Astrocyte (in vitro differentiated cells and primary cell): ENCODE measurements at places on chromosomes 5 and 9.

DNA sequence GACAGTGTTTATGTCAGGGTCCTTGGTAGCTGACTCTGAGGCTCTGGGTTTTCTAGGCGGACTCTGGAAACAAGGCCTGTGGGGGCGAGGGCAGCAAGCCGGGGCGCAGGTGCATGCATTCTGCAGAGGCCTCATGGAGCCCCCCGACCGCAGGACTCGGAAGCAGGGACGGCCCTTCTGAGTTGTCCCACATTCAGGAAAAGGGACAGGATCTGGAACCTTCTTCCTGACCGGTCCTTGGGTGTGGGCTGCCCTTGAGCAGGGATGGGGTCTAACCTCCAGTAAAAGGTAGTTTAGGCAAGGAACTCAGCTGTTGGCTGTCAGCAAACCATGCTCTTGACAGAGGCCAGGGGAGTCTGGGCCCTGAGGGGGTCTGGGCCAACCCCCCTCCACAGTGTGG, 7.4 kb upstream of the COL5A1 start:
- no peak for DNase-seq

- no peak for DNase-seq
Measured at GRCh38 chr9:84852617-84853301, 183.2 kb downstream of the NTRK2 start.

DNA sequence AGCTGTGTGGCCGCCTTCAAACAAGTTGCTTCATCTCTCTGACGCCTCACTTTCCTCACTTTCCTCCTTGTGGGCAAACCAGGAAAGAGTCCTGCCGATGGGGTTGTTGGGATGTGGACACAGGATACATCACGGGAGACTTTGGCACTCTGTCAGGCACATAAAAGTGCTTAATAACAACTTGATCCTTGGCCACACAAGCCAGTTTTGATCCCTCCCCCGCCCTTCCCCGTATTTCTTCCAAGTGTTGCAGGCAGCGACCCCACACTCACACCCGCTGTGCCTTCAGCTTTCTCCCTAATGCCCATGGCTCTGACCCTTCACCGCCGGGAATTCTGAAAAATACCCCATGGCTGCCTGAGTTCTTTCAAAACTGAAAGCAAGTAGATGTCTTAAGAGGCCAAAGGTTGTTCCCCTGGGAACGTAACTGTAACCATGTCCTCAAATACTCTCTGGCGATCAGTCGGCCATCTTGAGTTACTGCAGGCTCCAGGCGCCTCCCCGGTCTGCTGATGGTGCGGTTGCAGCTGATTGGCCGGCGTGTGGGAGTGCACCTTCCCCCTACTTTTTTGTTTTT, 59.8 kb downstream of the ARHGEF37 start:
- no peak for DNase-seq

GRCh38 chr5:129930221-129930620, 26.0 kb downstream of the CHSY3 start:
- DNase-seq, result peak; percentile 63

GRCh38 chr5:172979778-172980177, 3.8 kb upstream of the ATP6V0E1 start:
- DNase-seq, result peak; percentile 29

- DNase-seq, result no peak
Measured at GRCh38 chr5:514101-514485, 10.2 kb downstream of the SLC9A3 start.

- DNase-seq, result peak; percentile 16
Measured at GRCh38 chr5:52801329-52801728, 13.6 kb downstream of the ITGA1 start.

DNA sequence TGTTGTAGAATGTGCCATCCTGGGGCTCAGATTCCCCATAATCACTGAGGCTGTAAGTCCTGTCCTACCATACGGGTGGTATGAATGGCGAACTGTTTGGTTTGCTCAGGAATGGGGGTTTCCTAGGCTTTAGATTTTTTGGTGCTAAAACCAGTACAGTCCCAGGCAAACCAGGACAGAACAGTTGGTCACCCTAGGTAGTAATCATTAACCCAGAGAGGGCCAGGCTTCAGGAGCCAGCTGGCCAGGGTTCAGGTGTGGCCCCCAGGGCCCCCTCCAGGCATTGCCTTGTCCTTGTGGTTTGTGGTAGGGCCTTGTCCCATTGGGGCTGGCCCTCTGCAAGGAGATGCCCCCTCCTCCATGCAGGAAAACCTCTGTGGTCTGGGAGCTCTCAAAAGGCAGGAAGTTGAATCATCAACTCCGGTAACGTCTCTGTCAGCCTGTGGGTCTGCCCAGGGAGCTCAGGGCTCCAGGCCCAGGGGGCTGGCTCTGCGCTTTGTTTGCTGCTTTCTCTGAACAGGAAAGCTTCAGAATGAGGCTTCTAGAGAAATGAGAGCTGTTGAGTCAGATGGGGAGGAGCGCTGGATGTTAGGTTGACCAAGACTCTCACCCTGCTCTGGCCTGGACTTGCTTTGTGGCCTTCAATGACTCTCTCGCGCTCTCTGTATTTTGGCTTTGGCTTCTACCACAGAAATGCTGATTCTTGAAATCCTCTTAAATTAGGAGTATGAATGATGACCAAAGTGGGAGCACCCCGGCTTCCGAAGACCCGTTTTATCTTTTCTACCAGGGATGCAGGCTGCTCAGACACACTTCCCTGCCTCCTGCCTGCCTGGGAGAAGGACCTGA, 22.2 kb upstream of the JADE2 start:
- DNase-seq, result peak; percentile 99

DNA sequence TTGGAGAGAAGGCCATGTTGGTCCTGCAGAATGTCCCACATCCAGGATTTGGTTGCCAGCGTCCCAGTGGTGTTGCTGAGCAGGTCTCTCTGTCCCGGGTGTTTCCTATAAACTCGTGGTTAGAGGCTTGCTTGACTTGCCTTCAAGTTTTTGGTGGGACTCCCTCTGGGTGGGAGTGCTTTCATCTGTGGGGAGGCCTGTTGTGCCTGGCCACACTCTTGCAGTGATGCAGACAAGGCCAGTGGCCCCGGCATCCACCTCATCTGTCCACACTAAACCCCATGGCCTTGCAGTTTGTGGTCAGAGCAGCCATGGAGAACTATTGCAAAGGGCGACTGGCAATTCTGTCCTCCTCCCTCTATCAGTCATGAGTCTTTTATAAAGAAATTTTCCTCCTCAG, 71.8 kb downstream of the PHF2 start:
- DNase-seq, result no peak

GRCh38 chr9:14348123-14348372, 34.1 kb upstream of the NFIB start:
- DNase-seq, result no peak

- peak; percentile 85 for DNase-seq
Measured at GRCh38 chr5:167899490-167900070, 391.9 kb upstream of the WWC1 start.

- DNase-seq, result no peak
Measured at GRCh38 chr5:10653751-10654400, 90.0 kb downstream of the ANKRD33B start.

DNA sequence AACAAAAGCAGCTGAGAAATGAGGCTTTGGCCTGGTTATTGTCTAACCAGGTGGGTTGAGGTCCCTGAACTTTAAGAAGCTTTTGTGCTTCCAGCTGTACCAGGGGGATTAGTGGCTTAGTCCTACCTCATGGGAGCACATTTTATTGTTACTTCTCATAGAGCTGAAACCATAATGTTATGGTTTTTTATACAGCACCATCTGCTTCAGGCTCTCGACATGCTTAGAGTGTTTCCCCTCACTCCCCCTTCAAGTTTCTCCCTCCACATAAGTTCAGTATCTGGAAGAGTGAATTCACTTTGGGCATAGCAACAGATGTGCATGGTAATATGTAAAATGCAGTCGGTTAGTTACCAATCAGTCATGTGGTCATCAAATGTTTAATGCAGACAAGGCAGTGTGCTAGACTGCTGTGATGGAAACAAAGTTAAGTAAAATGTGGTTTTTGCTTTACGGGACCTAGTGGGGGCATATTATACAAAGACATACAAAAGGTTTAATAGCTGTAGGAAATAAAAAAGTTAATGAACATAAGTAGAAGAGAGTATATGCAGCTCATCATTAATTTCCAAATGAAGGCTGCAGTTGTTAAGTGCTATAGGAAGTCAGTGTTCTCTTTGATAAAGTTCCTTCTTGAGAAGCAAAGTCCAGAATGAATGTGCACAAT, 95.9 kb upstream of the SPRY4 start:
- DNase-seq, result no peak

DNA sequence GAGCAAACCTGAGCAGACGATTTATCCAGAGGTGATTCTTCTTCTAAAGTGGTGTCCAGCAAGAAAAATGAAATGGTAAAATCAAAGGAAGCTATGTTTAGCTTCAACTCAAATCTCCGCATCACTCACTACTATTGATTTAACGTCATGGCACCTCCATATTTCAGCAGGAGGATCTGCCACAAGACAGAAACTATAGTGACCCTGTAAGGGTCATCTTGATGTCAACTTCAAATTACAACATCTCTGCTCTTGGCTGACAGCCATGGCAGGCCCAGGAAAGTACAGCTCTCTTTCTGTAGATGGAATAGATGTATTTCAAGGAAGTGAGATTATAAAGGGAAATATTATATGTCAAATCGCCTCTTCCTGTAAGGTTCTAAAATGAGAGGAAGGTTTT, 10.1 kb upstream of the EFNA5 start:
- no peak for DNase-seq

DNA sequence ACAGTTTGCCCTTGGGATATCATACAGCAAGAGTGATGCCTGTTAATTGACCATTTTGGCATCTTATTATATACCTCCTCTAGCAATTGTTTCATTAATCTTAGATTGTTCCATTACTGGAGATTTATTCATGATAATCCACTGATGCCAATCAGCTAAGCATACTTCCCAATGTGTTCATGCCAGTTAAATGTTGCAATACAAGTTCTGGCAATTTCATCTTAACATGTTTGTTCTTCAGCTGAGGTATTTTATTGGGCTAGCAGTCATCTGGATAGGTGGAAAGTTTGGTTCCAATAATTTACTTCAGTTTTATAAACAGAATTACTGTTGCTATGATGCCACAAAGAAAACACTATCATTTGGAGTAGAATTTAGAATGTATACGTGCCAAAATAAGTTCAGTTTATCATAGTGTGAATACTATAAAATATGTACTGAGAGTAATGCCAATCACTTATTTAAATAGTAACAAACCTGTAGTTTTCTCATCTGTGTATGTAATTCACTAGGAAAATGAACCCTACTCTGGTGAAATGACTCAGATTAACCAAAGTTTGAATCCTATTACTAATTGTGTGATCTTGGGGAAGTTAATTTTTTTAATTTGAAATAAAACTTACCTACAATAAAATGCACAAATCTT, 27.9 kb upstream of the IL31RA start:
- DNase-seq, result no peak

GRCh38 chr5:2574155-2574554, 177.3 kb downstream of the IRX2 start:
- DNase-seq, result no peak

GRCh38 chr5:78699552-78700153, 51.1 kb upstream of the LHFPL2 start:
- DNase-seq, result peak; percentile 97

GRCh38 chr5:169127431-169127830, 173.5 kb downstream of the SLIT3 start:
- no peak for DNase-seq

GRCh38 chr5:134053840-134054338, 49.1 kb upstream of the VDAC1 start:
- DNase-seq, result peak; percentile 72

- DNase-seq, result no peak
Measured at GRCh38 chr5:138252944-138253343, 21.5 kb downstream of the GFRA3 start.

DNA sequence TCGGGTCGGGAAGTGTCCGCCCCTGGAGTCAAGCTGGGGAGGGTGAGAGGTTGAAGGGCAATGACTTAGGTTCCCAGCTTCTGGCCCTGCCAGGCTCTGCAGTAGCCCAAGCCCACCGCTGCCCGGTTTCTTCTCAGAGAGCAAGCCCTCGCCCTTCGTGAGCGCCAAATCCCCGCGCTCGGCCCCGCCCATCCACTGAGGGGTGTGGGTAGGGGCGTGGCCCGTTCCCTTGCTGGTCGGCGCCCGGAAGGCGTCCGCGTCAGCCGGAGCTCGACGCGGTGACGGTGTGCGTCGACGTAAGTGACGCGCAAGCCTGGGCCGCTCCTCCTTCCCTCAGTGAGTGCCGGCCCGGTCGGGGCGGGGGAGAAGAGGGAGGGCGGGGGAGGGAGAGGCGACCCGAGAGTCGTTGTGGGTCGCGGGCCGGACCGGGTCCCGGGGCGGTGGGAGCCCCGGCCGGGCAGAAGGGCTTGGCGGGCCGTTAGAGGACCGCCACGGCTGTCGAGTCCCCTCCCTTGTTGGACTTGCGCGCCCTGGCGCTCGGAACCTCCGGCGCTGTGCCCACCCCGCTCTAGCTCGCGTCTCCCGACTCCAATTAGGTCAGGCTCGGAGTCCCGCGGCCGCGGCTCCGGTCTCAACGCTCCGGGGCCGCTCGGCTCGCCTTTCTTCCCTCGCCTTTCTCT, 659 bp downstream of the ZNF131 start:
- DNase-seq, result peak; percentile 92

DNA sequence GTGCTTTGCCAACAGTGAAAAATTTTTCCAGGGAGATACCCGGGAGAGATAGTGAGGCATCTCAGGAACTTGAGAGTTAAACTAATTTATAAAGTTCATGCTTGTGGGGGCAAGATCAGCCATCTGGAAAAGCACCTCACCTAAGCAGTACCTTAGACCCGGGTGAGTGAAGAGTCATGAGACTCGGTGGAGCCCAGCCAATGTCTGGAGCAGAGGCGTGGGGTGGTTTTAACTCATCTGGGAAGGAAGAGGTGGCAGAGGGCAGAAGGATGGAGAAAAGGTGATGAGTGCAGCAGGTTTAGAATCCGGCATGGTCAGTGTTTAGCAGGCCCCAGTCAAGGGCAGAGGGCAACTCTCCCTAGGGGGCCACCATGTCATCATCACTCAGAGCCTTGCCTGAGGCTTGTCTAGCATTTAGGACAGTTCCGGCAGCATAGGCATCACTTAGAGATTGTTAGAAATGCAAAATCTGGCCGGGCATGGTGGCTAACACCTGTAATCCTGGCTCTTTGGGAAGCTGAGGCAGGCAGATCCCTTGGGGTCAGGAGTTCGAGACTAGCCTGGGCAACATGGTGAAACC, 4.3 kb upstream of the RNF183 start:
- DNase-seq, result no peak

GRCh38 chr9:6243746-6244145, 28.1 kb downstream of the IL33 start:
- DNase-seq, result peak; percentile 59

- DNase-seq, result peak; percentile 45
Measured at GRCh38 chr5:144698484-144698883, 527.8 kb downstream of the KCTD16 start.
